Fibroblast of skin of left quadriceps (primary cell): ENCODE measurements at places on chromosomes 1 and 21.

DNA sequence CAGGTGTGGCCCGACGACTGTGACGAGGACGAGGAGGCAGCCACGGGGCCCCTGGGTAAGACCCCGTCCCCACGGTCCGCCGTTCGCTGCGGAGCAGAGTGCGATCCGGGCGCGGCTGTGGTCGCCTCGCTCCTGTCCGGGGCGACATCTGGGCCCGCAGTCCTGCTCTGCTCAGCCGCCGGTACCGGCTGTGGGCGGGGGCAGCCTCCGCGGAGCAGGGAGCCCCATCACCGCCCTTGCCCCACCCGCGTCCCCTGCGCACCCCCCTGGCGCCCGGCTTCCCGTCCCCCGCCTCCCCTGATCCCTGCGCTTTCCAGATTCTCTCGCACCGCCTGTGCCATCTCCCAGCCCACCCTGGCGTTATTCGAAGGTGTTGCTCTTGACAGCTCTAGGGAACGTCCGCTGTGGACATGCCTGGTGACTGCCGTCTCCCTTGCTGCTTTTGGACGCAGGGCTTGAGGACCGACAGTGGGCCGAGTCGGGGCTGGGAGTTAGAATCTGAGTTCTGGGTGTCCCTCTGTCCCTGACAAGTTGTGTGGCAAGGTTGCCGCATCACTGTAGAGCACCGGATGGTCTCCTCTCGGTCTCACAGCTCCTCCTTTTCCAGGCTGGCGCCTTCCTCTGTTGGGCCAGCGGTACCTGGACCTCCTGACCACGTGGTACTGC lies 596 bp downstream of the TOR3A start:
- no peak for DNase-seq

- DNase-seq: peak; percentile 38
Measured at GRCh38 chr21:41032541-41032940, 135.4 kb upstream of the BACE2 start.

GRCh38 chr1:228490120-228491078 lies 3.2 kb downstream of the RNF187 start:
- DNase-seq: peak; percentile 25

DNA sequence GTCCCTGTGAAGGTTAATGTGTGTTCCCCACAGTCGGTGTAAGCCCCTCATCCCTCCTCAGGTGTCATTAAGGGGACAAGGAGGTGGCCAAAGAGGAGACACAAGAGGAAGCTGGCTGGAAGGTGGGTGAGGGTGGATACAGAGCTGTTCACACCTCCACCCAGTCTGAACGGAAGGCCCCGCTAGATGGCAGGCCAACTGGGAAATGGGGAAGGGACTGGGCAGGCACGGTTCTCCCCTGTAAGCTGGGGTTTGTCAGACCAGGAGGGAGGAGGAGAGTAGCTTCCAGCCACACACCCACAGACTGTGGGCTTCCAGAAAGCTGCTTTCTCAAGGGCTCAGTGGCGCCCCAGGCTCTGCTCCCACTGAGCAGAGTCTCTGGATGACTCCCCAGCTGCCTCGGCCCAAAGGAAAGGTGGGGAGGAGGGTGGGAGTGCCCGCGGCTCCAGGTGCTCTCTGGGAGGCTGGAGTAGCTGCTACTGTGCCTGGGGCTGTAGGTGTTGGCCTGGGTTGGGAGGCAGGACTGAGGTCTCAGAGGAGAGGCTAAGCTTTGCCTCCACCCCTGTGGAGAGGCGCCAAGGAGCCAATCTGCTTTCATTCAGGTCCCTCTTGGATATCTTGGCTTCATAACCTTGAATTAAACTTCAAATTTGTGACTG lies 41.2 kb downstream of the PCP4 start:
- DNase-seq: no peak

DNA sequence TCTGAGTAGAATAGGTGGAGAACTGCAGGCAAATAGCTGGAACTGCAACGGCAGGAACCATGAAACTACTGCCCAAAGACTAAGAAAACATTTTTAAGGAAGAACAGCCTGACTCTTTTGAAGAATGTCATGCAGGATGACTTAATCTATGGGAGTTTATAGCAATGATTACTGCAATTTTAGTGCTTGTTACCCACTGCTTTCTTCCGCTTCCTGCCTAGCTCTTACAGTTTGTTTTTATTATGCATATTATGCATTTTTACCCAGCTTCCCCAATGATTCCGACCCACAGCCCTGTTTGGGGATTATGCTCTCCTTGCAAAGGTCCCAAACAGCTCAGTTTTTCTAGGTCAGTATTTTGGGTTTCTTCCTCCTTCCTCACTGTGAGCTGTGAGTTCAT lies 71.2 kb downstream of the PCNX2 start:
- DNase-seq: no peak
